ENCODE measurements at places on chromosomes 5 and 9.

DNA sequence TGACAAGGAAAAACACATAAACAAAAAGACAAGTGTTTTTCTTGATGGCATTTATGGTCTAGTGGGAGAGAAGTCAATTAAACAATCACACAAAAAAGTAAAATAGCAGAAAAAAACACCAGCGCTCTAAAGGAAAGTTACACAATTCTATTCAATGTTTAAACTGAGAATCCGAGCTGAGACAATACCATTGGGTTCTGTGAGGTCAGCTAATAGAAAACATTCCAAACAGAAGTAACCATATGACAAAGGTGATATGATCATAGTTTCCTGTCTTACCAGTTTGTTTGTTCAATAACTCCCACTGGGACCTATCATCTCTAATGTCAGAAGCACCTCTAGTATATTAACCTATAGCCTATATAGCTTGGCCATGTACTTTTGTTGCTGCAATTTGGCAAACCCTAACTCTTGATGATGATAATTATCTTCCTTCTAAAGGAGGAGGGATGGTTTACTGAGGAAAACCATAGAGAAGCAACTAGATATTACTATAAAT is 1030.0 kb downstream of the CDH12 start:
- DNase-seq, result no peak

DNA sequence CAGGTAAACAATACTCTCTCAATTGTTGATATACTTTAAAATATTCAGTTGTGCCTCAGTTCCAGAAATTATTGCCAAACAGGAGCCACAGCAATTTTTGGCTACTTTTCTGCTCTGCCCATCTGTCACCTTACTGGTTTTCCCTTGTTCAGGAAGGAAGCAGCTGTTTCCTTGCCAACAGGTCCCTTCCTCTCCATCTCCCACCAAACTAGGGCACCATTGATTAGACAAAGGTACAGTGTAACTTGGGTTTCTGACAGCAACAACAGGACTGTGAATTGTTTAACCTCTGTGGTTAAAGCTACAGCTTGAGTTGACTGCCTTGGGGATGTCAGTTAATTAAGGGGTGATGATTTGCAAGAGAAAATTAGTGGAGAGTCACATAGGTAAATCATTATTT is 76.9 kb downstream of the PIP5K1B start:
- DNase-seq, result no peak

DNA sequence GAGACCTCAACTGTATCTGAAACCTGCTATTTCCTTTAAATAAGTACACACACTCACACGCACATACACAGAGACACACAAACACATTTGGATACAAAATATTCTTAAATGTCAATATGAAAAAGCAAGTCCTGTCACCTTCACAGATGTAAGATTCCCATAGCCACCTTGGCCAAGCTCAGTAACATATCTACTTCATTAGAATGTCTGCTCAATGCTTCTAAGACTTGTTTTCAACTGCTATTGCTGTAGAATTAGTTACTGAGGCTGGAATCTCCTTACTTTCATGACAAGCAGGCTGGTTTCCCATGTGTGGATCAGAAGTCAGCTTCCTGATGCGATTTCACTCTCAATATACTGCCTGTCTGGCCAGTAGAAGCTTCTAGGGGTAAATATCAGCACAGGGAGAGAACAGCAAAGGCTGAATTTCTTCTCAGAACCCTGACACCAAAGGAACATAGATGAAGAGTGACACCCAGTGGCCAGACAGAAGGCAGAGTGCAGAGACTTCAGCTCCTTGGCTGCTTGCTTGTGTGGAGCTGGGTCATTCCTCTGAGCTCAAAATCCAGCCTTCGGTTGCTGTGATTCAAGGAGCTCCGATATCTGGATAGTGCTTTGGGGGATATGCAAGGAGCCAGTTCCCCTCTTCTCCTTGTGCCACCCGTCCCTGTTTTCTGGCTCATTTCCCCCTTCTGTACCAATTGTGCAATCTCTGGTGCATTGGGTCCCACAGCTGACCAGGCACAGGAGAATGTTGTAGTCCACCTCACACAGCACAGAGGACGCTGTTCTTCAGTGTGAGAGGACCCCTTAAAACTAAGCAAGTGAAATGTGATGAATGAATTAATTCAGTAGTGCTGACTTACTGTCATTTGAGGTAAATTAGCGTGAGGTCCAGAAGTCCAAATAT is 26.6 kb upstream of the ABLIM3 start:
- peak; percentile 42 for DNase-seq

DNA sequence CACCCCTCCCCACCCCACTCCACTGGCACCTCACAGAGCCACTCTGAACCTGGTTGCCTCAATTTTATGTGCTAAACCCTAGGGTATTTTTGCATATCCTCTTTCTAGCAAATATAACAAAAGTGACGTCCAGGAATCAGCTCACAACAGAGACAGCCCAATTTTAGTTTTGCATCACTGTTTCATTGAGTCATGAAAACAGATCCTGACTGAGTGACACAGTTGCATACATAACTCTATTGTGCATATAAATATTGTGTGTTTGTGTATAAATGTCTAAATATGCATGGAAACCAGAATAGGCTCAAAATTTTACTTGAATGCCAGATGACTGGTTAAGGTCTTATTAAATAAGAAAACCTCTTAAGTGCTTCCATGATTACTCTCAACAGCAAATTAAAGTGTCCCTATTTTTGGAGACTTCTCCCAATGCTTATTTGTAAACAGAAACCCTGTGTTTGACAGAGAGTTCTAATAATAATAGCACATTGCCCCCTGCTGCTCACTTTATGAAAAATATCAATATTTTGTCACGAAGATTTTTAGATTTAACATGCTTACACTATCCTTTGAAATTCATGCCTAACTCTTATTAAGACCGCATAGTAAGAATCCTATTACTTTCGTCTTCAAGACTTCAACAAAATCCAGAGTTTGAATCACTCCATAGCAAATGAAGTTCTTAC is 75.5 kb upstream of the PRRC1 start:
- no peak for DNase-seq

DNA sequence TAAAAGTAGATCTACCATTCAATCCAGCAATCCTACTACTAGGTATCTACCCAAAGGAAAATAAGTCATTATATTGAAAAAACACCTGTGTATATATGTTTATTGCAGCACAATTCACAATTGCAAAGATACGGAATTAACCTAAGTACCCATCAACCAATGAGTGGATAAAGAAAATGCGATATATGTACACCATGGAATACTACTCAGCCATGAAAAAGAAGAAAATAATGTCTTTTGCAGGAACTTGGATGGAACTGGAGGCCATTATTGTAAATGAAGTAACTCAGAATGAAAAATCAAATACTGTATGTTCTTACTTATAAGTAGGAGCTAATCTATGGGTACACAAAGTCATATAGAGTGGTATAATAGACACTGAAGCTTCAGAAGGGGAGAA is 63.4 kb upstream of the PITX1 start:
- no peak for DNase-seq

- no peak for DNase-seq
Measured at GRCh38 chr9:28781481-28781880, 1208.2 kb upstream of the C9orf72 start.

GRCh38 chr5:54325610-54326311 is 15.4 kb upstream of the ARL15 start:
- DNase-seq, result no peak

- DNase-seq, result peak; percentile 54
Measured at GRCh38 chr5:154756009-154756867, 1.1 kb downstream of the LARP1 start.

DNA sequence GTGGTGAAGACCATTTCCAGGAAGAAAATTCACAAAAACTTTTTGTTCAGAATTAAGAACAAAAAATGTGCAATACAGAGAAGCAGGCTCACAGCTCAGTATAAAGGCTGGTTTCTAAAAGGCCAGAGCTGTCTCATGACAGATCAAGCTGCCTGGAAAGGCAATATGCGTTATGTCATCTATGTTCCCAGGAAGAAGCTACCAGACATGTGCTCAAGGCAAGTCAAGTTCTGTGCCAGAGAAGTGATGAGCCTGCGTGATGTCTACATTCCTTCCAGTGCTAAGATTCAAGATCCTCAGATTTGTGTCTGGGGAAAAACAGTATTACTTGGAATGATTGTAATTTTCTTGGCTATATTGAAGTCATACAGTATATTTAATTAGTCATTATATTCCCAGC is 104.3 kb downstream of the PDE4D start:
- DNase-seq, result no peak

DNA sequence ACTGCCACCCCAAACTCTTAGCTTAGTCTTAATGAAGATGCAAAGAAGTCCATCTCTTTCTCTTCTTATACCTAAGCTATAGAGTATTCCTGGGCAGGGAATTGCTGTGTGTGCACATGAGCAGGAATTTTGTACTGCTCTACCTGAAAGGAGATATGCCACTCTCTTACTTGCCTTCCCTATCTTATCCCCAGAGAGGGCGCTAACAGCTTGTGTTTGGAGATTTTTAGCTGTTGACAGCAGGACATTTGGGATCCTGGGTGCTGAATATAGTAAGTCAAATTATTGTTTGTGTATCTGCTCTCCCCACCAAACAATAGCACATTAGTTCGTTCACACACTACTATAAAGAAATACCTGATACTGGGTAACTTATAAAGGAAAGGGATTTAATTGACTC is 159.5 kb downstream of the GABRG2 start:
- no peak for DNase-seq

DNA sequence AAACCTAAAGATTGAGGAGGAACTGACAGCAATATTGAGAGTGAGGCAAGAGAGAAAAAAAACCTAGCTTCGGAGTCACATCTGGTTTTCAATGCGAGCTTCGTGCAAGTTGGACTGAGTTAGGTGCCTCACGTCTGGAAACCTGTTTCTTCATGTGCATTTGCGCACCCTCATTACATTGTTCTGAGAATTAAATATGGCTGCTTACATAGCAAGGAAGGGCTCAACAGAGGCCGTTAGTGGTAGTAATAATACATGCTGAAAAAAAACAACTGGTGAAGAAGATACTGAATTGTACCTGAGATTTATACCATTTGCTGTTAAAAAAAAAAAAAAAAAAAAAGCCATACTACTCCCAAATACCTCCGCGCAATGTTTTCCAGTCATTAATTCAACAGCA is 18.6 kb downstream of the DNAJA1 start:
- DNase-seq, result no peak

GRCh38 chr5:168168978-168169698 is 122.3 kb upstream of the WWC1 start:
- DNase-seq, result no peak

DNA sequence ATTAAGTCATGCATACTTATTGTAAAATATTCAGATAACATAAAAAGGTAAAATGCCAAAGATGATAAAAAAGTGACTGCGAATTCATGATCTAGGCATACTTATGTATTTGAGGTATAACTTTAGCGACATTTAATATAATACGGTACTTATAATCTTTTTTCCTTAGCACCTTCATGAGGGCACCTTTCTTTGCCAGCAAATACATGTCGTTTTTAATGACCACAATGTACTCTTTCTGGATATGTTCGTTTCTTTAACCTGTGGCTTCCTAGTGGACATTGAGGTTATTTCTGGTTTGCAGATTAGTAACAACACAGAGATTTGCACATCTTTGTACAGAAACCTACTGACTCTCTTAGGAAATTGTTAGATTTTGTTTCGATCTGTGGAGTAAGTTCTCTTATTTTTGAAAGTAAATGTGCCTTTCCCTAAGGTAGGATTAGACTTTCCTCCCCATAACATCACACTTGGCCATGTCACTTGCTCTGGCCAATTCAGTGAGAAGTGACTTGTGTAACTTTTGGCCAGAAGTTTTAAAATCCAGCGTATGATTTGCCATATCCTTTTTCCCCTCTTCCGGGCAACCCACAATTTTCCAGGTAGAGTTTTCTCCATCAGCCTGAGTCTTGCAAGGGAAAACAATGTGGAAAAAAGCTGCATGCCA is 24.4 kb downstream of the ANKRD33B start:
- no peak for DNase-seq

DNA sequence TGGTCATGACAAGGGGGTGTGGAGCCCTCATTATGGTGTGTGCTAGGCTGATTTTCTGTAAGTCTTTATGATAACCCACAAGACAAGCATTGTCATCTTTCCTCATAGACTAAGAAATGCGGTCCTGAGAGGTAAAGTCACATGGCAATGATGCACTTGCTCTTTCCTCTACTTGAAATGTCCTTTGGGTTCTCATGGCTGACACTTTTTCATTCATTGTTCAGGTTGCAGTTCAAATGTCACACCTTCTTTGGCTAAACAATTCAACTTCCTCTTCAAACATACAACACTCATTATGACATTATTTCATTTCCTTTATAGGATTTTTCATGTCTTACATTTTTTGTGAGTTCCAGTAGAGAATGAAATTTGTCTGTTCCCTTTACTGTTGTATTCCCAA is 323.6 kb upstream of the PRR16 start:
- DNase-seq, result no peak

- no peak for DNase-seq
Measured at GRCh38 chr5:116013207-116013785, 19.0 kb upstream of the ARL14EPL start.

DNA sequence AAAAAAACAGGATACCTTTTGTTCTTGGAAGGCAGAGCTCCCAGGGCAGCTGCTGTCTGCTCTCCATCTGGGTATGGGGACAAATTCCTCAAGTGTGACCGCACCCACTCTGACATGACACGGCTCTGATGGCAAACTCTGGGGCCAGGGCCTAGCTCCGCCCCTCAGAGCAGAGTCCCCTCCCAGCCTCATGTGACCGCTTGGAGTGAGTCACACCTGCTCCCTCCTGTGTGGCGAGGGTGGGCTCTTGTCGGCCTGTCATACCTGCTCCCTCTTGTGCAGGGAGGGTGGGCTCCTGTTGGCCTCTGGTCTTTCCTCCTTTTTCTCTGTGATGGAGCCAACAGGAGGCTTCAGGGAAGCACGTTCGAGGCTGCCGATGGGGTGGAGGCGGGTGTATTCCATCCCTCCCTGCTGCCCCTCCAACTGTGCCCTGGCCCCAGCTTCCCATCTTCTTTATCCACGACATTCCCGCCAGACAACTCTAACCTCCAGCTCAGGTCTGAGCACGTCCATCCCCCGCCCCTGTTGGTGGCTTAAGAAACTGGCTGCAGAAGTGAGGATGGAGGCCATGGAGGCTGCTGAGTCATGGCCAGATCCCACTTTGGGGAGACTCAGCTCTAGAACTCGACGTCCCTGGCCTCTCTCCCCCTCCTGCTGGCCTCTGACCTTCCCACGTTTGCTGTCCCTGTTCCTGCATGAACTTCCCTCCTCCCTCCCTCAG is 65.3 kb downstream of the OLFM1 start:
- no peak for DNase-seq

DNA sequence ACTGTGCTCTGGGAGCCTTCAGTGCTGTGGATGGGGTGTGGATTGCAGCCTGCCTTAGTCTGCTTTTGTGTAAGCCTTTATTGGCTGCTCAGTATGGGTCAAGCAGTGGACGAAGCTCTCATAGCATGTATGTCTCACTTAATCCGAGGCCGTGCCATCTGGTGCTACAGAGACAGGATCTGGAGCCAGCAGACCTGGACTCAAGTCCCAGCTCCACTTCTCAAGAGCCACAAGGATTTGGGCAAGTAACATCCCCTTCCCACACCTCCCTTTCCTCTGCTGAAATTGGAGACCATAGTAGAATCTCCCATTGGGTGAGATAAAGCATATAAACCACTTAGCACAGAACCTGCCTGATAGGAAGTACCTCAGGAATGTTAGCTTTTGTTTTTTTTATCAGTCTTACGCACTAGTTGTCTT is 23.4 kb upstream of the LECT2 start:
- DNase-seq, result no peak

- DNase-seq, result no peak
Measured at GRCh38 chr5:53240661-53241060, 131.1 kb upstream of the MOCS2 start.

GRCh38 chr9:121474231-121474947 is 25.3 kb downstream of the GGTA1 start:
- DNase-seq, result no peak

- DNase-seq, result no peak
Measured at GRCh38 chr9:77839459-77840140, 191.5 kb upstream of the GNA14 start.

GRCh38 chr5:59390074-59390659 is 503.4 kb downstream of the PDE4D start:
- DNase-seq, result peak; percentile 7

Measured in stimulated activated naive CD8-positive, alpha-beta T cell treated with anti-CD3 and anti-CD28 coated beads, Interleukin-15, Interleukin-2, amounts not matched to agents 100 U/mL and 50 U/mL, for 24 hours (primary cell).